ENCODE measurements at places on chromosomes 16 and 17.
A peak's percentile ranks its signal among the peaks of the same experiment; 100 is the strongest.

- peak; percentile 79 for DNase-seq
Observed at GRCh38 chr17:68600067-68600930, 868 bp downstream of the FAM20A start.

DNA sequence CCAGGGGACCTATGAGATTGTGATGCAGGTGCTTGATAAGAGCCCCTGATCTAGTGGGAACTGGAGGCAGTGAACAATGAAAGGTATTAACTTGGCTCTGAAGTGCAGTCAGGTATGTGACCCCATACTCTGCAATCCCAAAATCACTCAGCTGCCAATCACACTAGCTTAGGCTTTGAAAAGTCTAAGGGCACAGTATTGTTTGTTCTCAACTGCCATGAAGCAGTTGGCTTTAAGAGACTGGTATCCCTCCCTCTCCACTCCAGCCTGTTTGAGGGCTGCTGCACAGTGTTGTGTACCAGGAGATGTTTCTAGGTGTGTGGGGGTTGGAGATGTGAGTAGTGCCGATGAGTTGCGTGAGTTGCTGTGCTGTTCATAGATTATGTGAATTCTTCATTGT lies 2.4 kb downstream of the YPEL2 start:
- DNase-seq, result no peak

GRCh38 chr17:50213026-50214022 lies 11.9 kb upstream of the COL1A1 start:
- no peak for DNase-seq

DNA sequence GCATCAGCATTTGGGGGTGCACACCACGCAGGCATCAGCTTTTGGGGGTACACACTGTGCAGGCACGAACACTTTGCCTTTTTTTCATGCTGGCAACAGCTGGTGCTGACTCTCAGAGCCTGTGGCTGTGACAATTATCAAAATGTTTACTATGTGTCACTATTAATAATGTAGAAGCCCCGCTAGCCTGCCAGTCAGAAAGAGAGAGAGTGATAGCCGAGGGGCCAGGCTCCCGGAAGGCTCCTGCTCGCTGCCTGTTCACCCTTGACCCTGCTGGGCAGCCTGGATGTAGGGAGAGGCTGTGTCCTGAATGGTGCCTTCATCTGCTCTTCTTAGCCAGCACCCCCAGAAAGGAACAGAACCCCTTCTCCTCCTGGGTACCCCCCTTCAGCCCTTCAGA lies 61.9 kb downstream of the SDK2 start:
- no peak for DNase-seq

DNA sequence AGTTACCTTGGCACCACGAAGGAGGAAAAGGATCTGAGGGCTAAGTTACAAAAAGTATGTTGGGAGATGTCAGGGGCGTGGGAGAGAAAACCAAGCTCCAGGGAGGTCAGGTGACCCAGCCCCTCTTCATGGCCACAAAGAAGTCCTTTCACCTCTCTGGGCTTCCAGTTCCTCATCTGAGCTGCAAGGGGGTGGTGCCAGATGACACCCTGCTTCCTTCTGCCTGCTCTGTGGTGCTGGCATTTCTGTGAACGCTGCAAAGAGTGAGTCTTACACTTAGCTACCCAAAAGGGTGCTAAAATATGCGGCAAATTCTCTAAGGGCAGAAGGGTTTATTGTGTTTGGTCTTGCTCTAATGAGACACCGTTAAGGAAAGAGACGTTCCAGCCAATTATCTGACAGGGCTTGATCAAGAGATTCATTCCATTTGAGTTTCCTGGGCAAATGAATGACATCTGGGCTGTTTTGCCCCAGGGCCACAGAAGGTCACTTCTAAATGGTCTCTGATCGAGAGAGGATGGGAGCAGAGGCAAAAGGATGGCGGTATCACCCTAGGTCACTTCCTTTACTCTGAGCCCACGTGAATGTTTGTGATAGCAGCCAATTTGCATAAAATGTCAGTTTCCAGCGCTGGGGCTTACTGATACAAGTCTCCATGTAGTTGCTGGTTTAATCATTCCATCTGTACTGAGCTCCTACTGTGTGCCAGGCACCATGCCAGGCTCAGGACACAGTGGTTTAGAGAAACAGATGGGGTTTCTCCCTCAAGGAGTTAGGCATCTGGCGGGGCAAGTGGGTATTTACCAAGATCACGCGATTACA lies 210.2 kb downstream of the KATNIP start:
- no peak for DNase-seq

GRCh38 chr17:64232466-64233262 lies 30.4 kb downstream of the TEX2 start:
- DNase-seq, result no peak

GRCh38 chr16:19875900-19876299 lies 8.7 kb downstream of the GPRC5B start:
- no peak for DNase-seq

DNA sequence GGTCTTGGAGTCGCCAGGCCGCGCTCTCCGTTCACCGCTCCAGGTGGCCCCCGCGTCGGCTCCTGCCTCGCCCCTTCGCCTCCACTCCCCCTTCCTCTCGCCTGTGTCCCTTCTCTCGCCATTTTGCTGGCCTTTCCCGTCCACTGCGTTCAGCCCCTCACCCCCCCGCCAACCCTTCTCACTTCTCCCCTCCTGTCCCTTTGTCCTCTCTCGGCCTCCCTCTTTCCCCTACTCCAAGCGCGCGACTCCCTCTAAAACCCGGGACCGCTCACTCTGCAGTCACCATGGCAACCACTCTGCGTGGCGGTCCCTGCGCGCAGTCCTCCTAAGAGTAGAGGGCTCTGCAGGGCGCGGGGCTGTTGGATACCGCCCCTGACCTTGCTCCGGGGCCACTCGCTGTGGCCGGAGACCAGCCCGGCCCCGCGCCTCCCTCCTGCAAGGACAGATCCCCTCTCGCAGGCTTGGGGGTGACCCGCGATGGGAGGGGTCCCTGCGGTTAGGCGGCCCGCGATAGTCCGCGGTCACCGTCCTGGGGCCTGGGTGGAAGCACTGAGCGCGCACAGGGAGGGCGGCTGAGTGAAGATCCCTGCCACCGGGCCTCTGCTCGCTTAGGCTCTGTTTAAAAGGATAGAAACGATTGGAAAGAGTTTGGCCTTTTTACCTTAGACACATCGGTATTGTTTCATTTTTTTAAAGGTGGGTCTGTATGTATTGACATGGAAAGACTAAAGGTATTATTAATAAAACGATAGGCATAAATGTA lies 454 bp downstream of the CCDC40 start:
- DNase-seq, result peak; percentile 51

- no peak for DNase-seq
Observed at GRCh38 chr17:55350825-55351205, 70.8 kb downstream of the MMD start.

All from thyroid gland (tissue), 4 donors.